T-helper 9 cell (primary cell): ENCODE measurements at places on chromosomes 16 and 17.

DNA sequence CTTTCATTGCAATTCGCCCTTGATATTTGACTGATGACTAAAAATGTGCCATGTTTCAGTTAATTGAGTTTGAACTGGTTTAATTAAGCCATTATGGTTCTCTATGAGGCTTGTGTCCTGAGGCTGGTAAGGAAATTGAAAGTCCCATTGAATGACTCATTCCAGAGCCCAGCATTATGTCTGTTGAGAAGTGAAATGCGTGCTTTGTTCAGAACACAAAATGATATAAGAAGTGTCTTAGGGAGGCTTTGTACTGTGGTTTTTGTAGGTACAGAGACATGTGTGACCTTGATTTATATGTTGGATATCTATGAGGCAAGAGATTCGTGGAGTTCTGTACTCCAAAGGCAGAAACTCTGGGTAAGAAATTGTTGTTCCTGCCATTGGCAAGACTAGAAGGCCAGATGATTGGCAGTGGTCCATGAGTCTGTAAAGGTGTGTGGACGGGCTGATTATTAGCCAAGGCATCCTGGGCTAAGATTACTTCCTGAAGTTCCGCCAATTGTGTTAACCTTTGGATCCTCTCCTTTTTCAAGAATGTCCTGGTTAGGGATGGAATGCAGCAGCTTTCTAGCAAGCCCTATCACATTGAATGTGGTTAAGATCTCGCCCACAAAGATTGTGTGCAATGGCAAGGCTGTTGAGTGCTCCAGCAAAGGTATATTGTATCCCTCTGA is 103.7 kb downstream of the NPIPB5 start:
- no peak for DNase-seq

DNA sequence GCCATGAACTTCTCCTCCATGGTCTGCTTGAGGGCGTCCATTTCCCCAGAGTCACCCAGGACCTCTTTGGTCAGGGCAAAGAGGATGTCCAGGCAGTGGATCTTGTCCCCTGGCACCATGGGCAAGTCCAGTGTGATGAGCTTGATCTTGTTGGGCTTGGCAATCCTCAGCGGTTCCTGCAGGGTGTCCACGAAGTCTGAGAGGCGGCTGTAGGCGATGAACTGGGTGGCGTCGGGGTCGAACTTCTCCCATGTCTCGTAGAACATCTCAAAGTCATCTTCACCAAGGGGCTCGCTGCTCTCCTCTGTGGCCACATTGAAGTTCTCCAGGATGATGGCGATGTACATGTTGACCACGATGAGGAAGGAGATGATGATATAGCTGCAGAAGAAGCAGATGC is 9.0 kb upstream of the CD79B start:
- no peak for DNase-seq

DNA sequence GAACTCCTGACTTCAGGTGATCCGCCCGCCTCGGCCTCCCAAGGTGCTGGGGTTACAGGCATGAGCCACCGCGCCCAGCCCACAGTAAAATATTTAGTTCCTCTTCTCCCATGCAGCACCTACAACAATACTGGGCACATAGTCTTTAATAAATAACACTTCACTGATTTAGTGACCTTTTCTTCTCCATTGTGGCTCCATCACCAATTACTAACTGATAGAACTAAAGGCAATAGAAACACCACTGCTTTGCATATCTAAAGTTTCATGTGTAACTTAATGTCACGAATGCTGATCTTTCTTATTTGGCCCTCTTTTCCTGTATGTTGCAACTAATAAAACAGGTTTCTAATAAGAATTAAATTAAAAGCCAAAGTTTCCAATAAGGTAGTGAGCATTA is 38.9 kb downstream of the TRIM37 start:
- no peak for DNase-seq

- DNase-seq, result no peak
Observed at GRCh38 chr17:81812571-81813370, 8.8 kb downstream of the GCGR start.

- no peak for DNase-seq
Observed at GRCh38 chr16:75101635-75102034, 14.9 kb downstream of the LDHD start.

DNA sequence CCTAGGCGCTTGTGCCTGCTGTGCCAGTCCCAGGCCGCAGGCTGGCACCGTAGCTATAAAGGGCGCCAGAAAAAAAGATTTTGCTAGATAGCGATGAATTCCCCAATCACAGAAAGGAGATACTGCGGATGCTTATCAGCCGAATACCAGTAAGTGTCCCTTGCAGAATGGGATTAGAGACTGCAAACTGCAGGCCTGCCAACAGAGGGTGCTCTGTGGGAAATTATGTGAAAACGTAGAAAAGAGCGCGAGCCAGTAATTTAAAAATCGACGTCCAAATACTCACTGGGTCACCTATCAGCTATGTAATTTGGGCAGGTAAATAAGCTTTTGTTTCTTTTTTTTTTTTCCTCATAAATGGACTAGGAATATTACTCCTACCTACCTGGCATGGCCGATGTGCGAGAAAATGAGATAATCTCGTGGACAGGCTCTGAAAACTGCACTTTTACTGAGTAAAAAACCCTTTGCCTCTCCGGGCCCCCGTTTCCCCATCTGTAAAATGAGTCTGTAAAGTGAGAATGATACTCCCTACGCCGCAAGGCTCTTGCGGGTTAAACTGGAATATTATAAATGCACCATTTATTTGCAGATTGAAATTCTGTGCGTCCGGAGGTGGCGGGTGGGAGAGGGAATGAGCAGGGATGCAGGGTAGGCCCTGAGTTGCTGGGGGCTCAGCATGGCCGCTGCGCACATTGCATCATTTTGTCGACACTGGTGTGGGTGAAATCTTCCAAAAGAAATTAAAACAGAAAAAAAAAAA is 1.2 kb upstream of the COG1 start:
- DNase-seq, result peak; percentile 53

DNA sequence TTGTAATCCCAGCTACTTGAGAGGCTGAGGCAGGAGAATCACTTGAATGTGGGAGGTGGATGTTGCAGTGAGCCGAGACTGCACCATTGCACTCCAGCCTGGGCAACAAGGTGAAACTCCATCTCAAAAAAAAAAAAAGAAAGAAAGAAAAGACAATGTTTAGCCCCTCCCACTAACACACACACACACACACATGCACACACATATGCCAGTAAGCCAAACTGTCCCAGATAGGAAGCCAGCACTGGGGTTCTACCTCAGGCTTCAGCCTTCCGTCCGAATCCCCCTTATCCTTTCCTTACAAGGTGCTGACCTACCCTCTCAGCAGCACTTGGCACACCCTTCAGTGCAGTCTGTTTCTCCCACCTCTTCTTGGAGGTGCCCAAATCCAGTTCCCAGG is 8.7 kb upstream of the KCNH6 start:
- no peak for DNase-seq
